ENCODE measurements at places on chromosomes 6 and 20. TPM values are rescaled to one million over a fixed set of nuclear protein-coding genes. Genes with fewer than 3 reads are reported as not detected.

Gene TGM3
- not detected for total RNA-seq

Gene ISM1
- 3.3 TPM for total RNA-seq

Gene RIPOR2
- total RNA-seq = 1.9 TPM

Gene RAMACL
- 2.0 TPM for total RNA-seq

Gene BTBD9
- 13.1 TPM for total RNA-seq

Gene KCNK17
- not detected for total RNA-seq

Gene C20orf202
- under 0.01 TPM for total RNA-seq
